ENCODE measurements at places on chromosomes 6 and 20. TPM values are rescaled to one million over a fixed set of nuclear protein-coding genes. Genes with fewer than 3 reads are reported as not detected.

LY6G6C gene
- 0.66 TPM for total RNA-seq

COL21A1 gene
- 0.53 TPM for total RNA-seq

SPATA2 gene
- 7.3 TPM for total RNA-seq

SMLR1 gene
- not detected for total RNA-seq

SPINT3 gene
- not detected for total RNA-seq

OR2J3 gene
- not detected for total RNA-seq

ARHGAP40 gene
- not detected for total RNA-seq

OOEP gene
- total RNA-seq, result not detected

NKX2-4 gene
- not detected for total RNA-seq

HTR1E gene
- total RNA-seq, result not detected

EBF4 gene
- 4.1 TPM for total RNA-seq

CNR1 gene
- total RNA-seq, result 0.84 TPM

LTB gene
- 0.52 TPM for total RNA-seq

ZMYND8 gene
- 45.8 TPM for total RNA-seq

DAAM2 gene
- total RNA-seq, result 50.3 TPM

OPRL1 gene
- total RNA-seq, result 2.8 TPM

DPPA5 gene
- total RNA-seq, result not detected

CRYBG1 gene
- total RNA-seq, result 1.4 TPM

LY6G6F gene
- total RNA-seq, result not detected

TMEM170B gene
- 1.5 TPM for total RNA-seq

MUC22 gene
- 0.05 TPM for total RNA-seq

TMEM74B gene
- total RNA-seq, result 2.1 TPM
